Stimulated activated CD4-positive, alpha-beta T cell treated with anti-CD3 and anti-CD28 coated beads, Interleukin-4, amount 100 ng/mL, for 48 hours (primary cell): ENCODE measurements at places on chromosomes 5 and 9.

GRCh38 chr5:39934830-39935229, 510.1 kb upstream of the DAB2 start:
- no peak for DNase-seq

- no peak for DNase-seq
Measured at GRCh38 chr5:132750471-132751230, 3.4 kb downstream of the CCNI2 start.

DNA sequence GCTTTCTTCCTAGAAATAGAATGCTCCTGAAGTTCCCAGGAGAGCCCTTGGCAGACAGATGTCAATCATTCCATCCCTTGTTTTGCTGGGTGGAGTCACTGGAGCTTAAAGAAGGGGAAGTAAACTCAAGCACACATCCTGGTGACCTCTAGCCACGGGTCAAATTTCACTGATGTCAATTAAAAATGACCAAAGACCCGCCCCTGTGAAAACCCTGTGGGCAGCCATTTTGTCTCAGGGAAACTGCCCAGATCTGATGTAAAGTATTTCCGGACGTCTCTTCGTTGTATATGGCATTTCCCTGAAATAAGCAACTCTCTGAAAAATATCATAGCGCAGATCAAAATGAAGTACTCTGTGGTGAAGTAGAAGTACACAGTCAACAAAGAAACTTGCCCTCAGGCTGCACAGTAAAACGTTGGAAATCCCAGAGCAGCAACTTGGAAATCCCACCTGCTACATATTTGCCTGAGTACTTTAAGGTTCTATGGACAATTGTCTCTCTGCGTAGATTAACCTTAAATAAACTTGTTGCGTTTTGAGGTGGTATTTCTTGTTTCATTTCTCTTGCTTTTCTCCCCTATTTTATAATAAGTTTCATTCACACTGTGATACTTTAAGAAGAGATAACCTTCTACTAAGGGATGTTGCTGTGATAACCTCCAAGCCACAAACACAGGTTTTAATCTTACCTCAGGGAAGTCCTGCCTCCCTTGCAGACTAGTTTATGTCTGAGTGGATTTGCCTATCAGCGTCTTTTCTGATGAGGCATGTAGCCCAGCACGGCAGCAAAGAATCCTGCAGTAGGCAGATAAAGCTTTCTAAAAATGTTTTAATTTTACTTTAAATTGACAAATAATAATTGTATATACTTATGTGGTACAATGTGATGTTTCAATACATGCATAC, 60.9 kb upstream of the PIP5K1B start:
- DNase-seq = no peak

- no peak for DNase-seq
Measured at GRCh38 chr9:125447202-125447802, 185.7 kb downstream of the GAPVD1 start.

DNA sequence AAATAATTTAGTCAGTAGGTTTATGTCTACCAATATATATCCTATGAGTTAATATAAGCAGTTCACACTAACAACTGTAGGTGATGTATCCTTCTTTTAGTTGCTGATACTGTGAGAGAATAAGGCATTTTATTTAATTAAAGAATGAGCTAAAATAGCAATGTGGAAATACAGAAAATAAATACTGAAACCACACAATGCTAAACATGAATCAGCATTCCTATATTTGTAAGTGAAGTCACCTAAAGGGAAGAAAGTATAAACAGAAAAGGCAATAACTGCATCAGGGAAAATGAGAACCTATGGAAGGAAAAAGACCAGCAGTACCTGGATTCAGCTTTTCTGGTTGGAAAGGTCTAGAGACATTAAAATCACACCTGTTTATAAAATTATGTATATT, 336.0 kb downstream of the PDE4D start:
- no peak for DNase-seq
